ENCODE measurements at places on chromosomes 1 and 21. TPM values are rescaled to one million over a fixed set of nuclear protein-coding genes. Genes with fewer than 3 reads are reported as not detected.
A peak's percentile ranks its signal among the peaks of the same experiment; 100 is the strongest.

DNA sequence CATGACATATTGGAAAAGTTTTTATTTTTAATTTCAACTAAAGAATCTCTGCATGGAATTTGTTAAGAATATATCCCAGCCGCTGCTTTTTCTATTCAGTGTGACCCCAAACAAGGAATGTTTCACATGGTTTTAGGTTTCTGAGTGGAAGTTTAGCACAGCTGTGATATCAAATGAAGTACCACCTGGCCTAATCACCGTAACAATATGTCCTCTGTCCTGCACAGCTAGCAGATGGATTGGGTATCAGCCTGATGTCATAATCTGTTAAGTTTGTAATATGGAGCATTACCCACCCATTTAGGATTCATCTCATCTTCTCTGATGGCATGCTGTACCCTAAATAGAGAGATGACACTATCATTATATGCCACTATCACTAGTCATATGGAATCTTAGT lies 963.7 kb upstream of the ADGRL2 start:
- DNase-seq, result no peak

The COL6A1 gene
- 407 TPM for total RNA-seq

GRCh38 chr21:31064803-31065202 lies 26.5 kb upstream of the KRTAP19-8 start:
- no peak for DNase-seq

DNA sequence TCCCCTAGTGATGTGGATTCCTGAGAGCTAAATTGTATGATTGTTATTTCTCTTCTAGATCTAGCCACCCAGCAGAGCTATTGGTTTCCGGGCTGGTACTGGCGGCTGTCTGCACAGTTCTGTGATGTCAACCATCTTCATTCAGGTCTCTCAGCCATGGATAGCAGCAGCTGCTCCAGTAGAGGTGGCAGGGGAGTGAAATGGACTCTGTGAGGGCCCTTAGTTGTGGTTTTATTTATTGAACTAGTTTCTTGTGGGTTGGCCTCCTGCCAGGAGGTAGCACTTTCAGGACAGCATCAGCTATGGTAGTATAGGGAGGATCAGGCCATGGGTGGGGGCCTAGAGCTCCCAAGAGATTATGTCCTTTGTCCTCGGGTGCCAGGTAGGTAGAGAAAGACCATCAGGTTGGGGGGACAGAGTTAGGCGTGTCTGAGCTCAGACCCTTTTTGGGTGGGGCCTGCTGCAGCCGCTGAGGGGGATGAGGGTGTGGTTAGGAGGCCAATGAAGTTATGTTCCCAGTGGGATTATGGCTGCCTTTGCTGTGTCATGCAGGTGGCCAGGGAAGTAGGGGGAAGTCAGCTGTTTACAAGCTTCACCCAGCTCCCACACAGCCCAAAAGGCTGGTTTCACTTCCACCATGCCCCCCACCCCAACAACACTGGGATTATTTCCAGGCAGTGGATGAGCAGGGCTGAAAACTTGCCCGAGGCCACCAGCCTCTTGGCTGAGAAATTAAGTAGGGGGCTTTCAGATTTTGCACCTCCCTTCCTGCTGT lies 55.1 kb upstream of the RGS4 start:
- no peak for DNase-seq

- DNase-seq, result no peak
These were observed 24.8 kb downstream of the GBP7 start for GRCh38 chr1:89151047-89151446.

The NUP210L gene
- 0.10 TPM for total RNA-seq

The SPATA21 gene
- not detected for total RNA-seq

The GIPC2 gene
- total RNA-seq, result not detected

- DNase-seq, result no peak
These were observed 22.7 kb upstream of the LAMC2 start for GRCh38 chr1:183163316-183163715.

DNA sequence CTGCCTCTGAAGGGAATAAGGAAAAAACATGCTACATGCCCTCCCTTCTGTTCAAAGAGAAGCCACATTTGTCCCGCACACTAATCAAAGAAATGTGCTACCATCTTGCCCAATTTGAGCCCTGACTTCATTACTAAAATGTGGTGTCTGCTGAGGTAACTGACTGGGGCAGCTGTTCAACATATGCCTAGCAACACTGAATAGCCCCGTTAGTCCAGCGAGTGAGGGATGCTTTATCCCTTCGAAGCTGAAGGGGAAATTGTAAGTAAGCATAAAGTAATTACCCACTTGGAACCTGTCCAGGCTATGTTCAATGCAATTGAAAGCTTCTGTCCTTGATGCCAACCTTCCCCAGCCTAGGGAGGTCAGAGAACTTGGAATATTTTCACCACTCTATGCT lies 310.6 kb downstream of the SEC16B start:
- DNase-seq, result no peak

The HTR1D gene
- total RNA-seq, result 0.20 TPM

GRCh38 chr1:35361638-35362037 lies 93.1 kb downstream of the ZMYM4 start:
- no peak for DNase-seq

The HJV gene
- not detected for total RNA-seq

DNA sequence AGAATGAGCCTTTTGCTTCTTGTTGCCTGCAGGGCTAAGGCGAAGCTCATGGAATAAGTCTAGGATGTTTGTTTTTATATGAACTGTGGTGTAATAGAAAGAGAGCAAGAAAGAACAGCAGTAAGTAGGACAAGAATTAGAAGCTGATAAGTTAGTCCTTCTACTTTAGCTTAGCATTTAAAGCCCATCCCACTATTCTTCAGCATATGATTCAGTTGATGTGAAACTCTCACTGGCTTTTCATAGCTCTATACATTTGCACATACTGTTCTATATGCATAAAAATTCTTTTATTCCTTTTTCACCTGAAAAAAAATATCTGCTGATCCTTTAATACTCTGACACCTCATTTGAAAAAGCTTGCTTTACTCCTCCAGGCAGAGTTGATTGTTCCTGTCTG lies 712.0 kb downstream of the USP25 start:
- no peak for DNase-seq

The TMOD4 gene
- total RNA-seq, result 0.76 TPM

DNA sequence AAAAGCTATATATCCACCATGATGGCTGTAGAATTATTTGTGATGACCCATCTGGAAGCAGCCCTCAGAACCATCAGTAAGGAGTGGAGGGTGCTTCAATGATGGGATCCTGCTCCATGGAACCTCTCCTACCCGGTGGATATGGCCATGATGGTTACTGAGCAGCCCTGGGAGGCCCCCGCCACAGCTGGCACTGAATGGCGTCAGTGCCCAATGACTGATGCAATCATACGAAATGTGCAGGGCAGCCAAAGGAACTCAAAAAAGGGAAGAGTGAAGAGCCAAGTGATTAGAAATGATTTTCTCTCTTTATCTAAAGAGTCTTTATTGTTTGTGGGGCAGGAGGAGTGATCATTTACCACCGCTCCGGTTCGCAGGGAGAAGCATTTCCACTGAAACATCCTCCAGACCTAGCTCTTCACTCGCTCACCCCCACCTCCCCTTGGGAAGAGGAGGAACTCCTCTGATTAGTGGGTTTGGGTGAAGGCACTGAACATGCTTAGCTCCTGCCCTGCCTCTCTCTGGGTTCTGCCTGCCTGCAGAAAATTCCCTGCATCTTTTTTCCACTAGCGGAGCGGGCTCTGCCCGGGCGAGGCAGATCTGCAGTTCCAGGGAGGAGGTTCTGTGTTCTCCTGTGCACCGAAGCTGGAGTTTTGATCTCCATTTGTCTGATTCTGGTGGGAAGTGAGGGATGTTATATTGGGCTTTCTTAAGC lies 260.3 kb downstream of the GRIK3 start:
- DNase-seq, result no peak

DNA sequence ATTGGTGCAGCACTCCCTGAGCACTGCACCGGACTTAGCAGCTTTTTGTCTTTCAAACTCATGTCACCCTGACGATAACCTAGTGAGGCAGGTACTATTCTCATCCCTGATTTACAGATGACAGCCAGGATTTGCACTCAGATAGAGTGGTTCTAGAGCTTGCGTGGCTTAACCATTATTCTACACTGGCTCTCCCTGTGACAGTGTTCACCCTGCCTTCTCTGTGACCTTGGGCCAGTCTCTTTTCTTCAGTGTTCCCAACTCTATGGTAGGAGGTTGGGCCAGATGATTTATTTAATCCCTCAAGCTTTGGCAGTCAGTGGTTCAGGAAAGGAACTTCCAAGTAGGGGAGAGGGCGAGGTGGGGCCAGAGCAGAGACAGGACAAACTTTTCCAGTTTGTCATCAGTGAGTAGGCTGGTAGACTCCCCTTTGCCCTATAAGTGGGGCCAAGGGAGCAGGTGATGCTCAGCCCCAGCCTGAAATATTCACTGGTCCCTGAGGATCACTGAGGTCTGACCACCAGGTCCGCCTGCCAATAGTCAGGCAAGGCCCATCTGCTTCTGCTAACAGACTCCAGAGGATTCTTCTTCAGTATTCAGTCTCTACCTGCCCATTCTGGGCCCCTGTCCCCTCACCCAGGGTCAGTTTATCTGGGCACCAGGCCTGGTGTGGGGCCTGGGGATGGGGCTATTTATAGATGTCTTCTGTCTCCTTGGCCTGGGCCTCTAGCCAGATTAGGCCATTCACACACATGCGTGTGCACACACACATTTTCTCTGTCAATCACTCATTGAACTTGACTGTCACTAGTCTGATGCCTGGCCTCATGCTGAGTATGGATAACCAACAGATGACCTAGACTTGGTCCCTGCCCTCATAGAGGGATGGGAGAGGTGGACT lies 8.8 kb upstream of the FABP3 start:
- no peak for DNase-seq

DNA sequence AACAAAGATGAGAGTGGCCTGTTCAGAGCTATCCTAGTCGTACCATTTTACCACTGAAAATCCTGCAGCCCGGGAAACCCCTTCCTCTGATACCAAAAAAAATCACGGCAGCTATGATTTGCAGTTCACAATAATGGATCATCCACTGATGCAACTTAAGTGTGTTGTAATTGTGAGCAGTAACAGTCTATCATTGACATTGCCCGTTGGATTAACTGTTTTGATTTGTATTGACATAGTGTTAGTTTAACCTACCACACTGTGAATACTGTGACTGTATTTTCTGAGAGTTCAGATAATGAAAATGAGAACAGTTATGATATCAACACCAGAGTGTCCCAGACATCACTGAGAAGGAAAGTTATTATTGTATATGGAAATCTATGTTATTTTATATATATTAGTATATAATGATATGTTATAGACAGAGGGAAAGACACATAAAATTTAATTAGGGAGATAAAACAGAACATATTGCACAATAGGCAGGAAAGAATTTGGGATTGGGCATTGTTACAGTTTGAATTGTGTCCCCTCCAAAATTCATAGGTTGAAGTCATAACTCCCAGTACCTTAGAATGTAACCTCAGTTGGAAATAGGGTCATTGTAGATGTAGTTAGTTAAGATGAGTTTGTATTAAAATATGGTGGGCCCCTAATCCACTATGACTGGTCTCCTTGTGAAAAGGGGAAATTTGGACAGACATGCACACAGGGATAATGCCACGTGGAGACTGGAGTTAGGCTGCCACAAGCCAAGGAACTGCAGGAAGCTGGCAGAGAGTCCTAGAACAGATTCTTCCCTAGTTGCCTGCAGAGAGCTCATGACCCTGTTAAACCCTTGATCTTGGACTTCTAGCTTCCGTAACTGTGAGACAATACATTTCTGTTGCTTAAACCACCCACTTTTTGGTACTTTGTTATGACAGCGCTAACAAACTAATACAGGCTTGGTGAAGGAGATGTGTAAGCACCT lies 54.4 kb downstream of the TLCD4 start:
- DNase-seq, result no peak

GRCh38 chr1:164576291-164577271 lies 17.6 kb downstream of the PBX1 start:
- DNase-seq, result peak; percentile 62

- no peak for DNase-seq
These were observed 6.1 kb downstream of the POMGNT1 start for GRCh38 chr1:46192171-46192570.

DNA sequence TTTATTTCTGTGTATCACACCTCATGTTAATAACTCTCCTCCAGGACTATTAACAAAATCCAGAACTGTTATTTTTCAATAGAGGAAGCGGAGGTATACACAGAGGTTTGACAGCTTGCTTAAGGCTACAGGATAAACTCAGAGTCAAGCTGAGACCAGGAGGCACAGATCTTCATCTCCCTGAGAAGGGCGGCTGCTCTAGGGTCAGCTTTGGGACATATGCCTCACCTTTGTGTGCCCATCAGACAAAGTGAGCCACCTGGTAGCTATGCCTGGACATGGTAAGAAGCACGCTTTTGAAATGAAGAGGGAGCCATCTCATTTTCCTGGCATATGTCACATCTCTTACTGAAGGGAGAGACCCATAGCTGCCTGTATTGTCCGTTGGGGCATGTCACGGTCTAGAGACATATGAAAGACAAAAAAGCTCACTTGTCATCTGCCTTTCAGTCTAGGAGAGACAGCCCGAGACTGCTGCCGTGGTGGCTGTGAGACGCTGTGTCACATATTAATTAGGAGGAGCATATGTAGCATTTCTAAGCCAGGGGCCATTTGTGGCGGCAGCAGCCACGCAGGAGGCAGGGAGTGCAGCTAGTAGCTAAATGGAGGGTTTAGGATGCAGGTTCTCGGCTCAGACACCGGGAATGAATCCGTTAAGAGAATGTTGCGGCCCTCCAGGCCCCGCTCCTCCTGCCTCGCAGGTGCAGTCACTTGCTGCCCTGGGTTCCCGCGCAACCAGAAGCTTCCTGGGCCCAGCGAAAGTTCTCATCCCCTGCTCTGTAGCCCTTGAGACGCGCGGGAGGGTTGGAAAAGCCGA lies 161.3 kb upstream of the C1orf21 start:
- DNase-seq, result peak; percentile 58

The LORICRIN gene
- not detected for total RNA-seq

DNA sequence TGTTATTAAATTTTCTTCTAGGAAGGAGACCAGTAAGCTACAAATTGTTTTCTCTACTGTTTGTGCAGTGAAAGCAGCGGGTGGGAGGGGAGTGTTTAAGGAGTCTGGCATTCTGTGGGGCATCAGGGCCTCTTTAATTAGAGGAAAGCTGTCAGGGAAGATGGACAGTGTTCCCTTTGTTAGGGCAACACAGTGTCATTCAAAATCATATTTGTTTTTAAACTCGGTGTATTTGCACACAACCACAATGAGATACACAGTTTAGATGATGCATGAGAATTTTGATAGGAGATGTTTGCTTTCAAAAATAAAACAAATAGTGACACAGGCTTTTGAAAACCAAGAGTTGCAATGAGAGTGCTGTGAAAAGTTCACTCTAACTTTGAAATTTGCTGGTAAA lies 15.1 kb upstream of the ST6GALNAC3 start:
- DNase-seq, result no peak

GRCh38 chr1:211089536-211089935 lies 44.4 kb downstream of the KCNH1 start:
- DNase-seq, result no peak

- no peak for DNase-seq
These were observed 330.5 kb upstream of the ADGRL2 start for GRCh38 chr1:81470275-81470674.

DNA sequence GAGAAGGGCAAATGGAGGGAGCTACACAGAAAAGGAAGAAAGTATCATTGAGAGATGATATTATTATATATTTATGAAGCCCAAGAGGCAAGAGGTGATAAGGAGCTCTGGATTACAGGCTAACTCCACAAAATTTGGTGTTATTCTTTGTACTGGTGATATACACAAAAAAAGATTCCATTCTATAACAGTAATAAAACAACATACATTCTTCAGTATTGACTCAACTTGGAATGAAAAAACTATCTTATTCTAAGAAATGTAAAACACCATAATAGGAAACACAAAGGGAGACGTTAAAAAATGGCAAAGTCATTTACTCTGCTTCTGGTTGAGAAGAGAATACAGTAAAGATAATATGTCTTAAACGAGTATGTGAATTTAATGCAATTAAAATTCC lies 99.4 kb downstream of the TEX35 start:
- no peak for DNase-seq

The S100A5 gene
- not detected for total RNA-seq

Measured in glutamatergic neuron (in vitro differentiated cells).